ENCODE measurements at places on chromosomes 2 and 18.

GRCh38 chr2:10971888-10972260, 60.1 kb downstream of the KCNF1 start:
- DNase-seq: no peak

DNA sequence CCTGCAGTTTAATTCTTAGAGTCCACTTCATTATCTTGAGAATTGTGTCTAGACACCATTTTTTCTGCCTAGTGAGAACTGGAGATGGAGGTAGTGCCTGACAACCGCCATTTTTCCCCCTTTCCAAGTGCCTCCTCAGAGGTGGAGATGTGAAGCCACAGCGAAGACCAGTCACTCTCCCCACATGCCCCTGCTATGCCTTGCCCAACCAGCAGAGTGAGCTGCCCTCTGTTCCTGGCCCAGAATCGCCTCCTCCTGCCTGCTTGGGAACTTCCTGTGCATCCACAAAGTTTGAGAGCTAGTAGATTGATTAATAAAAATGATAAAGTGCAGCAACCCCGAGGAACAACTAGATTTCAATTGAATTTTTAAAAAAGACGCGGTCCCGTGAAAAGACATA, 123.3 kb downstream of the CLIP4 start:
- DNase-seq: no peak

GRCh38 chr2:232117413-232117812, 155.9 kb downstream of the DIS3L2 start:
- no peak for DNase-seq

DNA sequence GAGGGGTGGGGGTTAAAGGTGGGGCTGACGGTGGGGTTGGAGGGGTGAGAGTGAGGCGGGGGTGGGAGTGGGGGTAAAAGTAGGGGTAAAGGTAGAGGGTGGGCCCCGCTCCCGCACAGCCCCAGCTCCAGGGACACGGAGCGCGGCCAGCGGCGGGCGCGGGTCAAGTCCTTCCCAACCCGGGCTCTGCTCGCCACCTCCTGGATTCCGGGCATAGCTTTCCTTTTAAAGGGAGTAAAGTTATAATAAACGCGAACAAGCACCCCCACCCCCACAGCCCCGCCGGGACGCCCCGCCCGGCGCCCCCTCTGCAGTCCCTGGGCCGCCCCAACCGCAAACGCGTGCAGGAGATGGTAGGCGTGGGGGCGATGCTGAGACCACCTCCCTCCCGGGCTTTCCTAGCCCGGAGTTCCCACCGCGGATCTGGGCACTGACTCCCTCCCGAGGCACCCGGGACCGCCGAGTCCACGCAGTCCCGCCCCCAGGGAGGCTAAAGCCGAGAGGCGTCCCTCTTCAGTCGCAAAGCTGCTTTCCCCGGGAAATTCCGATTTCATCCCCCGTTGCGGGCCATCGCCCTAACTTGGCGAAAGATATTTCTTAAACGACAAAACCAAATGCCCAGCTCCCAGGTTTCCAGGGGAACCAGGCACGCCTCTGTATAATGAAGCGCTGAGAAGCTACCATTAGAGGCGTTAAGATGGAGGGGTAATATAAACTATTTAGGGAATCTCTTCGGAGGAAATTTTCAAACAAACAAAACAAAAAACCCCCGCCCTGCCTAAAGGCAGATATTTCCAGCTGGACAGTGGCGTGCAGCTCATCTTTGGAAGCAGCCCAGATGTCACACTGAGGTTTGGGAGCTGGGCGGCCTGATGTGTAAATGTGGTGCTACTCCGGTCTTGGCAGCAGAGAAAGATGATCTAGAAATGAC, at the start of gene LIMS2:
Gene LIMS2 (minus strand): TSS at position 200 of the 931 bp plus-strand sequence. CDS start 506 bp downstream, outside the sequence.
- no peak for DNase-seq

- no peak for DNase-seq
Observed at GRCh38 chr2:137942037-137942832, 22.0 kb upstream of the HNMT start.

DNA sequence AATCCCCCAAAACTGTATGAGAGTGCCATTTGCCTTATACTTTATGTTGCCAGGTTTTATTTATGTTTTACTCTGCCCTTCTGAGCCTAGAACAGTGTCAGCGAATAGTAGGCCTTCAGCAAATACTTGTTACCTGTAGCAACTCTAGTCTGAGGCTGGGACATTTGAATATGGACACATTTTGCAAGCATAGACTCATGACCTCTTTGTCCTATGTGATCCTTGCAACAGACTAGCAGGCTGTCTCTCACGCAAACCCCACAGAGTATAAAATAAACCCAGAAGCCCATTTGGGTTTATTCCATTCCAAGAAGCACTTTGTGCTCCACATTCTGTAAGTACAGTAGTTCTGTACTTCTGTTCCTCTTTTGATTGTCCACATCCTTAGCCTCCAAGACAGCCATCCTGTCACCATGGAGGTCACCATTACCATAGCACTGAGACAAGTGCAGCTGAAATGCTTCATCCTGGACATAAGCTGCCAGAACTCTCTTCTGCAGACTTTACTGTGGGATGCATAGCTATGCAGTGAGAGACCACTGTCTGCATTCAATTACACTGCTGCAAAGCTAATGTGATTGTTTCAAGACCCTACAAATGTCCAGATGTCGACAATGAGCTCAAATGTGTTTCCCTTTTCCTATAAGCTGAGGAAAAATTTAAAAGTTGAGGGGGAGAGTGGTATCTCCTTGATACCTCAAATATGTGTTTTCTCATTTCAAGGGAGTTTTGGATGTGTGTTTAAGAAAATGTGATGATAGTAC, 425.7 kb downstream of the PID1 start:
- DNase-seq: no peak

DNA sequence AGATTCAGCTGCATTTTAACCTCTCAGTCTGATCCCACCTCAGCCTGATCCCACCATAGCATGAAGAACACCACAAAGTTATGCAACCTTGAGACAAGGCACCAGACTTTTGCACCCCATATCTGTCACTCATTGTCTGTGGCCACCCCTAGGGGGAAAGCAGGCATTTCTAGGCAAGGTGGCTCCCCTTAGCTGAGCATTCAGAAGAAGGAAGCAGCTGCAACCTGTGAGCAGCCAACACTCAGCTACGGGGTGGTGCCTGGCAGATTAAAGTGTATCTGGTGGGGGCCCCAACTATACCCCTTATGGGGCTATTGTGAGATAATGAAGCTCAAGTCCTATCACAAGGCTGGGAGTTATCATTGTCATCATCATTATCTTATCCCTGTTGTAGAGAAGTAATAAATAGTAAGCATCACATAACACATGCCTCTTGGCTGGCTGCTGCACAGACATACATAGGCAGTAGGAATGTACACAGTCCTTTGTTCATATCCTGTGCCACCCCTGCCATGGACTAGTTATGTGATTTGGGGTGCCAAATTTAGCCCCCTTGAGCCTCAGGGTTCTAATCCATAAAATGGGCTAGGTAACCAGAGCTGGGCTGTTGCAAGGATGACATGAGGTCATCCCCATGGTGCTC, 20.6 kb upstream of the TMEM163 start:
- DNase-seq: no peak

DNA sequence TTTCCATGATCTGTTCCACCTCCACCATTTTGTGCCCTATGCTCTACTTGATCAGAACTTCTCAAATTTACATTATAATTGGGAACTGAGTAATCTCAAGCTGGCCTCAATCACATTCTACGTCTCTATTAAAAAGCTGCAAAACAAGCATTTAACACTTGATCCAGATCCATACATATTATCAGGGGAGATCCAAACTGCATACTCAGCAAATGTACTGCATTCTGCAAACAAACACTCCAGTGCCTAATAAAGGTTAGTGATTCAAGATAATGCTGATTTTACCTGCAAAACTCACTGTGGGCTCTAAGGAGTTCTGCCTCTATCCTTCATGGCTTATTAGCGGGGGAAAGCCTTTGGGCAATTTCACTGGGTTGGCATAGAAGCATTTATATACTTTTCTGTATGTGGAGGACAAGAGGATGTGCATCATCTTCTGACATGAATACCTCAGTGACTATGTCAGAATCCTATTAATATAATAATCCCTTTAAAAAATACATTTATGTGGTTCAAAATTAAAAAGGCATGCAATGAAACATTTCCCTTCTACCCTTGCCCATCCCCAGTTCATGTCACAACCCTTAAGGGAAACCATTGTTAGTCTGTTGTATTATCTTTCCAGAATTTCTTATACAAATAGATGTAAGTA, 40.2 kb downstream of the GALNT14 start:
- DNase-seq: no peak

DNA sequence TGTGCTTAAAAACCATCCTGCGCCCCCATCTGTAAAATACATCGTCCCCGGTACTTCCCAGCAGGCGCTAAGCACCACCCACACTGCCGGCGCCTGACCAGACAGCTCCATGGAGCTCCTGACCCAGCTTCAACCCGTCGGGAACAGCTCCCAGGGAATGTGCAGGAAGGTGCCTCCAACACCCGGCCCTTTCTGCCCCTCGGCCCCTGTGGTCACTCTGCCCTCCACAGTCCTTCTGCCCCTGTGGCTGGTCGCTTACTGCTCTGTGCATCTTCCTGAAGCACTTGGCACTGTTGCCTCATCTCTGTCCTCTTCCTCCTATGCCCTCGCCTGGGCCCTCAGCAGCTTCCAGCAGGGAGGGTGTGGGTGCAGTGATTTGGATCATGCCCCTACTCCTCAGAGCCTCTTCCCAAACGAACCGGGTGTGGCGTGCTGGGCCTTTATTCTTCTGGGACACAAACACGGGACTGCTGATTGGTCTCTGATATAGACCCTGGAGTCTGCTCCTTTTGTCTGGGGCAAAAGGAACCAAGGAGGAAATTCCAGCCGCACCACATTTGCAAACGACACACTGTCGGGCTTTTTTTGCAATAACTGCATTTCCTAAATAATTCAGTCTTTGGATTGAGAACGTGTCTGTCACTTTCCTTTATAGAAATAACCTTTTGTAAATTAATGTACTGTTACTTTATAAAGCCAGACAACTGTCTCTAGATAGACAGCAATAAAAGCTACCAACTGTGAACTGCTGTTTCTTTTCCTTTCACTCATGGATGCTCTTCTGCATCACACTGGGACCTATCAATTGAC, 65.9 kb downstream of the ADI1 start:
- no peak for DNase-seq

DNA sequence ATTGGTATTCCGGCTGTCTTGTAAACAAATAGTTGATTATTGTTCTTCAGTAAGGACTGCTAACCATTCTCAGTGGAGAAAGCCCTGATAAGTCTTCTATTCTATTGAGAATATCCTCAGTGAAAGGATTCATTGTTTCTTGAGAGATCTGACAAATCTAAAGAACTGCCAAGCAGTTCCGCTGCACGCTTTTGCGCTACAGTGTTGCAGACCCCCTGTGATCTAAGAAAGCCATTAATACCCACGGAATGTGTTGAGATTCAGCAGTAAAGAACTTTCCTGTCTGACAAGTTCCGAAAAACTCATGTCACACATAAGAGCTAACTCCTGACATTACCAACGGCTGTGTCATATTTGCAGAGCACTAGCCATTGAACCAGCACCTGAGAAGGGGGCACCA, 63.8 kb downstream of the ZNF236 start:
- DNase-seq: no peak

- DNase-seq: no peak
Observed at GRCh38 chr18:36419900-36420531, 122.5 kb downstream of the FHOD3 start.

DNA sequence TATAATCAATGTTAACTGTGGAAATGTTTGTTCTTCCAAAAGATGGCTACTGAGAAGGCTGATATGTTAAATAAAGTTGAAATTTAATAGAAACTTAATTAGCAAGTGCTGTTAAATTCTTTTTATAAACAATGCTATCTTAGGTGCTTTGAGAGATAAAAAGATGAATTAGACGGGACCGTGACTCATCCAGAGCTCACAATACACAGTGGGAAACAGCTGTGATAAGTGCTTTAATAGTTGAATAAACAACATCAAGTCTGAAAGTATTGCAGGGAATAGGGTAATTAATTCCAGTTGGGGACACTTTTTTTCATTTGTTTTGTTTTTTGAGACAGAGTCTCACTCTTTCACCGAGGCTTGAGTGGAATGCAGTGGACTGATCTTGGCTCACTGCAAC, 85.5 kb upstream of the DTNA start:
- no peak for DNase-seq

GRCh38 chr18:10850840-10851239, 298.5 kb downstream of the PIEZO2 start:
- DNase-seq: no peak

DNA sequence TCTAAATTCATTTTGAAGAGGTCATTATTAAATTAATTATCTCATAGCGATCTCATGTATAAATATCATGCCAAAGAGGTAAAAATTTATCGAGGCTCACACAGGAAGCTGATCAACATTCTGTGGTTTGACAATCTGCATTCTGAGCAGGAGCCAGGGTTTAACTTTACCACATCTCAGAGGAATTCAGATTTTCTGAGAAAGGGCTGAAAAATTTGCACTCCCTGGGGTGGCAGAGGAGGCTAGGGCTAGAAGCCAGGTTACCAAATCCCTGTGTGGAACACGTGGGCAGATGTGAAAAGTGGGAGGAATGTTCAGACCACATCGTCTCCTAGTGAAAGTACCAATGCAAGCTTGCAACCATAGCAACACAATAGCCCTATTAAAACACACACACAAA, 63.5 kb upstream of the CTLA4 start:
- DNase-seq: no peak

- no peak for DNase-seq
Observed at GRCh38 chr2:176575237-176575744, 306.0 kb downstream of the MTX2 start.

GRCh38 chr2:168961450-168962229, 60.5 kb downstream of the G6PC2 start:
- peak; percentile 71 for DNase-seq

DNA sequence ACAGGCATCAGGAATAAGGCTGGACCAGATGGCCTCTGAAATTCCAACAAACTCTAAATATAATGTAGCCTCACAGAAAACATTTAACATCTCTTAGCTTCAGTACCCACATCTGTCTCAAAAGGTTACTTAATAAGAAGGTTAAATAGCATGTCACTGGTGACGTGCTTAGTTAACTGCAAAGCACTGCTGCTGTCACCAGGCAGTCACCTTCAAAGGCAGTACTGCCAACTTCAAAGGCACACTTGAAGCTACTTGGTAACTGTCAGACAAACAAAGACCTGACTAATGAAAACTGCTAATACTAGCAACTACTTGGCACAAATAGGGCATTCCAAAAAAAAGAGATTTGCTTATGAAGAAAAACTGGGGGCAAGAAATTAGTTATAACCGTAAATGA, 36.2 kb downstream of the EPG5 start:
- no peak for DNase-seq

GRCh38 chr2:101083613-101084012, 67.6 kb downstream of the TBC1D8 start:
- DNase-seq: no peak

DNA sequence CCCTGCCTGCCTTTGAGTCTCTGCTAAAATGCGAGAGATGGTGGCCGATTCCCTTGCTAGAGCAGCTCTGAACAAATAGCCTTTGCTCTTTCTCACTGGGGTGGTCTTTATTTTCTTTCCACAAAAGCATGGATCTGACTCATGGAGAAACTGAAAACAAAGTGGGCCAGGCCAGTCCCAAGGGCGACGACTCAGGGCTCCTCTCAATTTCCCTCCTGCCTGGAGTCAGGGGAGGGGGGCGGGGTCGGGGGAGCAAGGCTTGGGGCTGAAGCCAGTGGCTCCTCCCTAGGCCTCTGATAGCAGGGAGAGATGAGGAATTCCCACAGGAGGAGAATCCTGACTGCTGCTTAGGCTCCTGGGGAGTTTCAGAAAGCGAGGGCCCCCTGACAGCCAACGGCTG, 17.1 kb upstream of the IL1R2 start:
- DNase-seq: no peak

- no peak for DNase-seq
Observed at GRCh38 chr2:26756337-26756736, 7.7 kb upstream of the SLC35F6 start.

GRCh38 chr2:240481720-240482119, 46.3 kb downstream of the GPC1 start:
- no peak for DNase-seq

GRCh38 chr18:62625019-62625418, 90.3 kb upstream of the PHLPP1 start:
- no peak for DNase-seq
